ENCODE measurements at places on chromosomes 11 and 22. TPM values are rescaled to one million over a fixed set of nuclear protein-coding genes. Genes with fewer than 3 reads are reported as not detected.

DNA sequence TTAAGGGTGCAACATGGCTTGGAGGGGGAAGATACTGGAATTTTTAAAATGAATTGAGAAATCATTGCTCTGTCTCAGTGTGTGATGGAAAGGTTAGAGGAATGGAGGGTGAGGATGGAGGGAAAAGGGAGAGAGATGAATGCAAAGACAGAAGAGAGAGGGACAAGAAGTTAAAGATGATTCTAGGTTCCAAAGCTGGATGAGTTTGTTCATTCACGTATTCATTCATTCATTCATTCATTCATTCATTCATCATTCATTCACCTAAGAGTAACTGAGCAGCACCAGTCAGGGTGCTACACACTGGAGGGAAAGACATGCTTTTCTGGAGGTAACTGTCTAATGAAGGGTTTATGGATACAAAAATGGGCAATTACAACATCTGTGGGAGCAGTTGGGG, 209.2 kb downstream of the GRIK4 start:
- no peak for DNase-seq

- no peak for DNase-seq
Measured at GRCh38 chr11:128388206-128388815, 199.0 kb downstream of the ETS1 start.

DNA sequence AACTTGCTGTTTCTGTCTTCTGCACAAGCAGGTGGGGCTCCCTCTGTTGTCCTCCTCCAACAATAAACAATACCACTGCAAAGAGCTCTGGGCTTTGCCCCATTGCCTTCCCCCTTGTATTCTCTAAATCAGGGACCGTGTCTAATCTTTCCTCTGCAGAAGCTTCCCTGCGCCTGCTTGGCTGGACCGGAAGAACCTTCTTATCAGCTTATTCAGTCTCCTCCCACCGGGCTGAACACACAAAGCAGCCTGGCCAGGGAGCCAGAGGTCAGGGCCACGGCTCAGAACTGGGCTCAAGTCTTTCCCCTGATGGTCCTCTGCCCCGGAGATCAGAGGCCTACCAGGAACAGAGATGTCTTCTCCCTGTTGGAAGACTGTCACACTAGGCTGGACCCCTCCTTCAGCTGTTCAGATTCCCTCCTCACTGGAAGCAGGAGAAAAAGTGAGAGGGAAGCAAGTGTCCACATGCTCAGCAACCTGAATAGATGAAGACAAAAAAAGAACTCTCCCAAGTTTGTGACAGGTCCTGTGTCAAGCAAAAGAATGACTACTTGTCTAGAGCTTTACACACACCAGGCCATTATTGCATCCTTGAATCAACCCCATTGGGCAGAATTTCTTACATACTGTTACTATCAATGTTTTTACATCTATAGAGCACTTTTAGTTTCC, 63.7 kb downstream of the RAB30 start:
- peak; percentile 37 for DNase-seq

GRCh38 chr11:69280451-69280850, 13.5 kb upstream of the MYEOV start:
- peak; percentile 56 for DNase-seq

DNA sequence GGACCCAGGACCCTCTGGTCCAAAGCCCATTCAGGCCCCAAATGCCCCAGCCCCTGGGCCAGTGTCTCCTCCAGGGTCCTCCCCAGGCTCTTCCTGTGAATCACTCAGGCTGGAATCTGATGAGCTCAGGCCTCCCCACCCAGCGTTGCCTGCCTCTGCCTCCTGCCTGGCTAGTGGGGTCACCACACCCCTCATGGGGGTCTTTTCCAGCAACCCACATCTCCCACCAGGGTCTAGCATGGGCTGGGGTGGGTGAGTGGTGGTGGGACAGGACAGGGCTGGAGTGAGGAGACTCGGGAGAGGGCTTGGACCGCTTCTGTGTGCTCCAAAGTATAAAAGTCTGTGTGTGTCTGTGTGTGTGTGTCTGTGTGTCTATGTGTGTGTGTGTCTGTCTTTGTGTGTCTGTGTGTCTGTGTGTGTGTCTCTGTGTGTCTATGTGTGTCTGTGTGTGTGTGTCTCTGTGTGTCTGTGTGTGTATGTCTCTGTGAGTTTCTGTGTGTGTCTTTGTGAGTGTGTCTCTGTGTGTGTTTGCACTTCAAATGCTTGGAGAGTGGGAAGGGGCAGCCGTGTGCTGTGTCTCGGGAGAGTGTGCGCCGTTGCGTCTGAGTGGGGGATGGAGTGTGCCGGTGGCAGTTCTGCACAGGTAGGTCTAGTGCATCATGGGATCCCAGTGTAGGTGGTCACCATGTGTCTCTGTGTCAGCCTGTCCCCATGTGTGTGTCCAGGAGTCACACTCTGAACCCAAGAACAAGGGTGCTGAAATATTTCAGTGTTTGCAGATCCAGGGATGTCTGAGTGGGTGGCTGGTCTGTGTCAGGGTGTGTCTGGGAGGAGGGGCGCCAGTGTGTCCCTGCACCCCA, 8.8 kb downstream of the RIN1 start:
- peak; percentile 59 for DNase-seq

The FAM111B gene
- 42.9 TPM for total RNA-seq

The NARS2 gene
- 36.1 TPM for total RNA-seq

The RCN1 gene
- 317 TPM for total RNA-seq

All from fibroblast of the aortic adventitia (primary cell).